Body of pancreas (tissue), 4 donors: ENCODE measurements at places on chromosomes 4 and X. TPM values are rescaled to one million over a fixed set of nuclear protein-coding genes. Genes with fewer than 3 reads are reported as not detected.

DNA sequence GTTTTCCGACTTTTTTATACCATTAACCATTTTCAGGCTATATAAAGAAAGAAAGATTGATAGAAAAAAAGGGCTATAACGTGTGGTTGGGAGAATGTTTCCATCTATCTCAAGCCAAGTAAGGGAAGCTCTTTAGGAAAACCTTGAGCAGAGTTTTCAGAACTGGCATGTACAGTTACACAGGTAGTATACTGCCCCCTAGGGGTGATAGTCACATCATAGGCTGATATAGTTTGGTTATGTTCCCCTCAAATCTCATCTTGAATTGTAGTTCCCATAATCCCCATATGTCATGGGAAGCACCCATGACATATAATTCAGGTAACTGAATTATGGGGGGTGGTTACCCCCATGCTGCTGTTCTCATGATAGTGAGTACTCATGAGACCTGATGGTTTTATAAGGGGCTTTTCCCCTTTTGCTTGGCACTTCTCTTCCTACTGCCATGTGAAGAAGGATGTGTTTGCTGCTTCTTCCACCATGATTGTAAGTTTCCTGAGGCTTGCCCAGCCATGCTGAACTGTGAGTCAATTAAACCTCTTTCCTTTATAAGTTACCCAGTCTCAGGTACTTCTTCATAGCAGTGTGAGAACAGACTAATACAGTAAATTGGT, 186.8 kb downstream of the TMA16 start:
- H3K4me3 ChIP-seq: no peak overlapping the region
- peak; percentile 21 for DNase-seq
- H3K4me1 ChIP-seq: no peaks in the 10 kb centered on the region
- H3K27ac ChIP-seq: no peak overlapping the region
- H3K36me3 ChIP-seq: no peaks in the 10 kb centered on the region
- H3K27me3 ChIP-seq: no peaks in the 10 kb centered on the region

DNA sequence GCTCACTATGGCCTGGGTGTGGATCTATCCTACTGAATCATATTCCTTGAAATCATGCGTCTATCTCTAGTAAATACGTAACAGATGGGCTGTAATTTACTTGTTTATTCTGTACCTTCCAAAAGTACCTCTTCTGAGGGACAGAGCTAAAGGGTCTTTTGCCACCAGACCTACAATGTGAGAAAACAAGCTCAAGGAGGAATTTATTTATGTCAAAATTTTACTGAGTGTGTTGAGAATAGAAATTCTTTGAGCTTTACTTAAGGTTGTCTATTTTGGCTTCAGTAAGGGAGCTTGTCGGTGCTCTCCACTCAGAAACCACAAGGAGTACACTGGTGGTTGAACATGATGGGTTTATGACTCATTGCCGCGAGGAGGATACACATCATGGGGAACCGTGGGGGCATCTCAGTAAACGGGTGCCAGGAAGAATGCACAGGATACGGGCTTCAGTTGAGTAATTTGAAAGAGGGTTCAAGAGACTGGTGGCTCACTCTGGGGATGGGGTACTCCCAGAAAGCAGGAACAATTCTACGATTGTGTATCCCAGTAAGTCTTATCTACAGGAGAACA, 3.0 kb downstream of the ANK2 start:
- no peak overlapping the region for H3K4me3 ChIP-seq
- DNase-seq: no peak
- no peak overlapping the region for H3K27ac ChIP-seq
- H3K4me1 ChIP-seq: no peaks in the 10 kb centered on the region
- H3K36me3 ChIP-seq: no peaks in the 10 kb centered on the region
- H3K27me3 ChIP-seq: no peaks in the 10 kb centered on the region

DNA sequence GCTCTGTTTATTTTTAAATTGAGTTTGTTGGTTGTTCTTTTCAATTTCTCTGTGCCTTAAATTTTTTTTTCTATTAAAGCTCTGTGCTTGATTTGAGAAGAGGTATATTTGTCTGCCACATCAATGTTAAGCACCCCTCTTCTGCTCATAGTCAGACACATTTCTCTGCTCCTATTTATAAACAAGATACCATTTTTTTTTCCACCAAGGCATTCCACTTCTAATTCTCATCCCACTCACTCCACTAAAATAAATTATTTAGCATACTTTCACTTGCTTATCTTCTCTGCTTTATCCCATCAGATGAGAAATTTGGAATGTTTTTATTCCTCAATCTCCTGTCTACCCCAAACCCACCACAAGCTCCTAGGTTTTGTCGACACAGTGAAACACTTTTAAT, 127.0 kb upstream of the PDE5A start:
- no peak overlapping the region for H3K4me3 ChIP-seq
- no peaks in the 10 kb centered on the region for H3K27me3 ChIP-seq
- H3K27ac ChIP-seq: no peak overlapping the region
- no peaks in the 10 kb centered on the region for H3K36me3 ChIP-seq
- DNase-seq: no peak

GRCh38 chrX:153917869-153918268, 8.2 kb downstream of the ARHGAP4 start:
- DNase-seq: no peak
- no peaks in the 10 kb centered on the region for H3K36me3 ChIP-seq
- H3K4me1 ChIP-seq: peaks cover under 1% of the 10 kb centered on the region

CT55 gene
- total RNA-seq: not detected

DNA sequence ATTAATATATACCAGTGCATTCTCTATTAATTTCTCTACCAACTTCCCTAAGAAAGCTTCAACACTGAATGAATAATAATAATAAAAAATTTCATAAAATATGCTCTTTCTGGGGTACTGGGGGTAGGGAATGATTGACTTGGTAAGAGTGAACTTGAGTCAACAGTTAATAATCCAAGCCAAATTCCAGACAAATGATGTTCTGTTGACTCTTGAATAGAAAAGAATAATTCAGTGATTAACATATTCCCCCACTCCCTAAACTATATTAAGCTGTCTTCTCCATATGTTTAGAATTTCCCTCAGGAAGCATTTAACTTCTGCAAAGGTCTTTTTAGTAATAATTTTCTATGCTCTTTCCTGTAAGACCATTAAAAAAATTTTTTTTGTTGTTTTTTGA, 12.3 kb downstream of the PGRMC2 start:
- no peak overlapping the region for H3K4me3 ChIP-seq
- no peaks in the 10 kb centered on the region for H3K36me3 ChIP-seq
- no peak for DNase-seq
- H3K27me3 ChIP-seq: no peaks in the 10 kb centered on the region
- peaks cover 24% of the 10 kb centered on the region for H3K4me1 ChIP-seq
- H3K27ac ChIP-seq: no peak overlapping the region

DNA sequence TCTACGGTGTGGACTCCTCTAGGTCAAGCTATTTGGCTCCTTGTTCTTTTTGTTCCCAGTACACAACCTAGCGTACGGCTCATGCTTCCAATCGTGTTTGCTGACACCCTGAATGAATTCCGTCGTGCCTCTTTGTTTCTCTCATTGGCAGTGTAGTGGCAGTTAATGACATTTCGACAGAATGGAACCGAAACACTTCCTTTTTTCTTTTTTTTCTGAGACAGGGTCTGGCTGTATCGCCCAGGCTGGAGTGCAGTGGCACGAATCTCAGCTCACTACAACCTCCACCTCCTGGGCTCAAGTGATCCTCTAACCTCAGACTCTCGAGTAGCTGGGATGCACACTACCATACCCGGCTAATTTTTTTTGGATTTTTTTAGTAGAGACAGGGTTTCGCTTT, 113.3 kb upstream of the ATP6AP2 start:
- H3K27me3 ChIP-seq: no peaks in the 10 kb centered on the region
- H3K36me3 ChIP-seq: no peaks in the 10 kb centered on the region
- no peak for DNase-seq
- peaks cover 23% of the 10 kb centered on the region for H3K4me1 ChIP-seq
- H3K27ac ChIP-seq: peak overlapping the region; percentile 66

NAA10 gene
- total RNA-seq: 30.3 TPM

DNA sequence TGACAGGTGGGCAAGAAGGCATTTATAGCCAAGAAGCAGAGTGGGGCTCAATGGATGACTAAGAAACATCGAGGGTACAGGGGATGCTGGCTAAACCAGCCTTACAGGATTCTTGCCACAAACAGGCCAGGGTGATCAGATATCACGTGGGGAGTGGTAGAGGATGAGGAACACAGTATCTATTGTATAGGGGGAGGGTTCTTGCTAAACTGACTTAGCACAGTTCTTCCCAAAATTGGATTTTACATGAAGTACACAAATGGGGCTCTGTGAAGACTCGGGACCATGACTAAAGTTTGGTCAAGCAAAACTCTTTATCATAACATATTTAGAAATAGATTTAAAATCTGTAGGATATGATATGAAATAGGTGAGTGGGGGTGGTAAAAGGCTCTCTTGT, 144.0 kb upstream of the ATOH1 start:
- no peak overlapping the region for H3K27ac ChIP-seq
- no peak overlapping the region for H3K4me3 ChIP-seq
- no peaks in the 10 kb centered on the region for H3K36me3 ChIP-seq
- DNase-seq: no peak

TEX13B gene
- total RNA-seq: not detected

FNIP2 gene
- 26.7 TPM for total RNA-seq

PNMA5 gene
- not detected for total RNA-seq

LYAR gene
- 12.5 TPM for total RNA-seq

DNA sequence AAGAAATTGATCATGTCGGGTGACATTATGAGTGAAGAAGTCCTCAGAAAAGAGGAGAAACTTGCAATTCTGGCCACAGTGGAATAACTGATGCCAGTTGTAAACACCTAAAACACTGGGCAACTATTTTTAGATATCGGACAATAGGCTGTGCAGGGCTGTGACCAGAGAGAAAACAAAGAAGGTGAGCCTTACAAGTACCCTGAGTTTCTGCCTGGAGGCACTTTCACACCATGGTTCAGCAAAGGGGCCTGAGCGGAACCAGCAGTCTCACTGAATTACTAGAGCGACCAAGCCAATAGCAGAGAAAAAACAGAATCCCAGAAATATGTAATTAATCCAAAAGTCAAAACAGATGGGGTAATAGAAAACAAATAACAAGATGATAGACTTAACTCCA, 11.2 kb downstream of the IRAK1 start:
- no peak for DNase-seq
- no peak overlapping the region for H3K4me3 ChIP-seq
- peaks cover 32% of the 10 kb centered on the region for H3K4me1 ChIP-seq
- no peak overlapping the region for H3K27ac ChIP-seq

DNA sequence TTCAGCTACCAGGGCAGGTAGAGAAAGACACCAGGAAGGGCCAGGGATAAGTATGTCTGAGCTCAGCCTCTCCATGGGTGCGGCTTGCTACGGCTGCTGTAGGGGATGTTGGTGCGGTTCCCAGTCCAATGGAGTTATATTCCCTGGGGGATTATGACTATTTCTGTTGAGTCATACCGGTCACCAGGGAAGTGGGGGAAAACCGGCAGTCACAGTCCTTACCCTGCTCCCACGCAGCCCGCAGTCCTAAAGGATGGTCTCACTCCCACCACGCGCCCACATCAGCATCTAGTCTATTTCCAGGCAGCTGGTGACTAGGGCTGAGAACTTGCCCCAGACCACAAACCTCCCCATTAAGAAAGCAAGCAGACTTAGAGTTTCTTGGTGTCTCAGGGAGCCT, 191.6 kb downstream of the VEGFC start:
- H3K27ac ChIP-seq: no peak overlapping the region
- no peak overlapping the region for H3K4me3 ChIP-seq
- no peaks in the 10 kb centered on the region for H3K4me1 ChIP-seq
- no peaks in the 10 kb centered on the region for H3K27me3 ChIP-seq
- no peak for DNase-seq

- no peak overlapping the region for H3K27ac ChIP-seq
- H3K27me3 ChIP-seq: no peaks in the 10 kb centered on the region
- no peak overlapping the region for H3K4me3 ChIP-seq
These were observed 192.8 kb upstream of the PSAPL1 start for GRCh38 chr4:7627251-7628250.

DNA sequence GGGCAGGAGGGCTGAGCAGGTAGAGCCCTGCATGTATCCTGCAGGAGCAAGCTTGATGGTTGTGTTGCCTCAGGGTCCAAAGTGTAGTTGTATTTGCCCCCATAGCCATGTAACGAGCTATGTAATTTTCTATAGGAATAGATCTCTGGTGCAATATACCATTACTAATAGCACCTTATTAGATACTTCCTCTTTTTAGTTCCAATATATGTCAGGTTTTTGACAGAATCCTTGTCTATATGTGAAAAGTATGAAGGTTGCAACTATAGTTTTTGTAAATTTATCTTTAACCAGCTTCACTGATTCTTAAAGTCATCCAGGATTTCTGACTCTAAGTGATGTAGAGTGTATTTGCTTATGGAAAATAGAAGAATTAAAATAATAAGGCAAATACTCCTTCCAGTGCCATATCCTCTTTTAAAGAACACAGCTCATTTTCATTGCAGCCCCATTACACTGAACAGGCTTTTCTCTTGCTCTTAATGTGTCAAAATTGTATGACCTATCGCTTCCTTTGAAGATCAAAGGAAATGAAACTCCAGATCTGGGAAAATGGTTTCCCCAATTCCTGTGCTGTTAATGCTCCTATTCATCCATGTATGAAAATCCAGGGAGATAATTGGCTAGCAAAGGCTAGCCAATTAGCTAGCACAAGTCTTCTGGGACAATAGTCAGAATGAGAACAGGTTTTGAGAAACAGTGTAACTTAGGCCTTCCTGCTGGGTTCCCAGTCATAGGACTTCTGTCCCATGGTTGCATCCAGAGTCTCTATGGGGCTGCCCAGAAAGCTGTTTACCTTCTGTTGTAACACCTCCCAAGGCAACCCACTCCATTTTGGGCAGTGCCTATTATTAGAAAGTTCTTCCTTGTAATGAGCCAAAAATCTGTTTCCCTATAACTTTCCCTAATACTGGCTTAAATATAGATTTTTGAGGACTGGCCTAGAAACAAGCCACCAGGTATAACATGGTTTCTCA, 90.6 kb downstream of the TSPAN7 start:
- H3K27ac ChIP-seq: no peak overlapping the region
- H3K36me3 ChIP-seq: no peaks in the 10 kb centered on the region
- H3K4me3 ChIP-seq: no peak overlapping the region
- no peaks in the 10 kb centered on the region for H3K27me3 ChIP-seq
- DNase-seq: no peak
- H3K4me1 ChIP-seq: peaks cover 6% of the 10 kb centered on the region

GRCh38 chr4:162322054-162322453, 158.3 kb upstream of the FSTL5 start:
- no peak overlapping the region for H3K27ac ChIP-seq
- no peaks in the 10 kb centered on the region for H3K36me3 ChIP-seq
- H3K27me3 ChIP-seq: no peaks in the 10 kb centered on the region
- DNase-seq: no peak
- H3K4me3 ChIP-seq: no peak overlapping the region
- H3K4me1 ChIP-seq: no peaks in the 10 kb centered on the region

DNA sequence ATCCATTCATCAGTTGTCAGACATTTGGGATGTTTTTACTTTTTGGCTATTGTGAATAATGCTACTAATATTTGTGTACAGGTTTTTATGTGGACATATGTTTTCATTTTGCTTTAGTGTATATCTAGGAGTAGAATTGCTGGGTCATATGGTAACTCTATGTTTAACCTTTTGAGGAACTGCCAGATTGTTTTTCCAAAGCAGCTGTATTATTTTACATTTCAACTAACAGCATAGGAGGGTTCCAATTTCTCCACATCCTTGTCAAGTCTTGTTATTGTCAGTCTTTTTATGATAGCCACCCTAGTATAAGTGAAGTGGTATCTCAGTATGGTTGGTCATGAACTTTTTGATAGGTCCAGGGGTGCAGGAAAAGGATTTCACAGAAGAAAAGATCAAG, 114.5 kb upstream of the FAM9C start:
- peaks cover 16% of the 10 kb centered on the region for H3K4me1 ChIP-seq
- no peak overlapping the region for H3K4me3 ChIP-seq
- no peaks in the 10 kb centered on the region for H3K27me3 ChIP-seq
- no peak overlapping the region for H3K27ac ChIP-seq
- no peak for DNase-seq

GRCh38 chr4:129561886-129562671, 466.1 kb downstream of the C4orf33 start:
- DNase-seq: no peak
- H3K27me3 ChIP-seq: no peaks in the 10 kb centered on the region
- H3K4me3 ChIP-seq: no peak overlapping the region
- H3K36me3 ChIP-seq: no peaks in the 10 kb centered on the region
